ENCODE measurements at places on chromosomes 12 and 14.
A peak's percentile ranks its signal among the peaks of the same experiment; 100 is the strongest.

DNA sequence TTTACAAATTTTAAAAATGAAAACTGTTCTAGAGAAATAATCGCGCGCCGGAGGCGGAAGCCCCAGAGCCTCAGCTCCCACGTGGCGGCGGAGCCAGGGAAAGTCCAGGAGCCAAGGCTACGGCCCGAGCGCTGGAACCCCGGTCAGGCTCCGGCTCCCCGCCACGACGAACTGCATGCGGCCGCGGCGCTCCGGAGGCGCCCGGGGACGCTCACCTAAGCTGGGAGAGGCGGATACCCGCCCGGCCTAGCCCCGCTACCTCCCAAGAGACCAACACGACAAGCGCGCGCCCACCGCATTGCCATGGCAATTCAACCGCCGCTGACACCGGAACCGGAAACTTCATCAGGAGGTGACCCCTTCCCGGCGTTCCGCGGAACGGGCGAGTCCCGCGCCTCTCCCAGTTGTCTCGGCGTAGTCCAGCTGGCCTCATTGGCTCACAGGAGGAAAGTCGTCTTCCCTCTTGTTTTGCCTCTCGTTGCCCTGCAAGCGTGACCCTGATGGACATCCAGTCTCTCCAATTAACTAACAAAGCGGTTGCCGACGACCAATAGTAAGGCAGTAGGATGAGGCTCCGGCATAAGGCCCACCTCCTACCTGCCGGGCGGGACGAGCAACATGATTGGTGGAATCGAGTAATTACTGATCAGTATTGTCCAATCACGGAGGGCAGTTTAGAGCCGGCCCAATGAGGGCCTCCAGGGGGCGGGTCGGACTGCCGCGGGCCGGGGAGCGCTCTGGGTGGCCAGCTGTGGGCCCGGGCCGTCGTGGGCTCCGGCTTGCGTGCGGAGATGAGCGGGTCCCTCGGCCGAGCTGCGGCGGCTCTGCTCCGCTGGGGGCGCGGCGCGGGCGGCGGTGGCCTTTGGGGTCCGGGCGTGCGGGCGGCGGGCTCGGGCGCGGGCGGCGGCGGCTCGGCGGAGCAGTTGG is at the start of gene GLRX5:
Gene GLRX5, plus strand, starts transcription at position 752 of the 927 bp plus-strand sequence. Its CDS starts 40 bp downstream, at position 792.
- DNase-seq: peak; percentile 97

- no peak for DNase-seq
Observed at GRCh38 chr12:30796313-30796780, 41.6 kb upstream of the CAPRIN2 start.

GRCh38 chr12:112115259-112116045 is 6.9 kb upstream of the NAA25 start:
- no peak for DNase-seq

- no peak for DNase-seq
Observed at GRCh38 chr14:56810836-56811592, 735 bp upstream of the OTX2 start.

DNA sequence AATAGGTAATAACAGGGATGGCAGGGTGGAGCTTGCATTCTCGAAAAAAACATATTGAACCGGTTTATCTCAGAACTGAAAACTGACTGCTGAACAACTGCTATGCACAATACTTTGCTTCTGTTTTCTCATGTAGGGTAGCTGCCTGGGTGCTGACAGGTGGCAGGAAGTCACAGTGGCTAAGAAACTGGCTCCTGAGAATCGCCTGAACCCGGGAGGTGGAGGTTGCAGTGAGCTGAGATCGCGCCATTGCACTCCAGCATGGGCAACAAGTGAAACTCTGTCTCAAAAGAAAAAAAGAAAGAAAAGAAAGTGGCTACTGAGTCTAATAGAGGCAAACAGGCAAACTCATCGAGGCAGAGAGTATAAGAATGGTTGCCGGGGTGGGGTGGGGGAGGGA is 113.1 kb downstream of the CCDC60 start:
- no peak for DNase-seq

DNA sequence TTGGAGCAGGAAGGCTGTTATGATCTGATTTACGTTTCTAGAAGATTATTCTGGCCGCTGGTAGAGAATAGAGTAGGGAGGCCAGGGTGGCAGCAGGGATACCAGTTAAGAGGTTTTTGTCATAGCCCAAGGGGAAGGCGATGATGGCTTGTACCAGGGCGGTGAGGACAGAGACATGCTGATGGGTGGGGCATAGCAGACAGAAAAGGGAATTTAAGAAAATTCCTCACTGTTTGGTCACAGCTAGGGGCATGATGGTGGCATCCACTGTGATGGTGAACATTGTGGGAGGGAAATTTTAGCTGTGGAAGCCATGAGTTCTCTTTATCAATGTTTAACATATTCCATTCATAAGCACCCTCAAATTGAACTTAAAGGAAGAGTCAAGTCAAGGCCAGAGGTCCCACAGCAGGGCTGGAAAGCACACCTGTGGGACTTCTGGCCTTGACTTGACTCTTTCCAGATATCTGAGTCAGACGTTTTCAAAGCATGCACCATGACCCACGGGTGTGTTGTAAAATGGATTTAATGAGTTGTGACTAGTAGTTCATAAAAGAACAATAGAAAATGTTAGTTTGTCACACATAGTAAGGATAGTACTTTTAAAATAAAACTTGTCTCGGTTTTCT is 134.6 kb downstream of the CHST11 start:
- DNase-seq: no peak

DNA sequence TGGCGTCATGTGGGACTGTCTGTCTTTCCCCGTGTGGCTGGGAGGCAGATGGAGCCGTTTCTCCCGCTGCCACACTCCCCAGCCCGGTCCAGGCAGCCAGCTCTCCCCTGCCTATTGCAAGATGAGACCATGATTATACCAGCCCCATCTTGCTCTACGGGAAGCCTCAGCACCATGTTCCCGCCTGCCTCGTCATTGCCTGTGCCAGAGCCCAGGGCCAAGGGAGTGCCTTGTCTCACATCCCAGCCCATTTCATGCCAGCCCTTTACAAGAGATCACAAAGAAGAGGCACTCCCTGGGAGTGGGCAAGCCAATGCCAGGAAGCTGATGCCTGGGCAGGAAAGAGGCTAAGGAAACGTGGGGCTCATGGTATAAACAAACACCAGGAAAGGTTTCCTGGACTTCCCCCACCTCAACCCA is 23.9 kb downstream of the GPR68 start:
- DNase-seq: no peak

GRCh38 chr14:100612986-100613385 is 25.8 kb upstream of the BEGAIN start:
- no peak for DNase-seq

- DNase-seq: no peak
Observed at GRCh38 chr14:83826838-83827237, 1703.1 kb upstream of the FLRT2 start.

DNA sequence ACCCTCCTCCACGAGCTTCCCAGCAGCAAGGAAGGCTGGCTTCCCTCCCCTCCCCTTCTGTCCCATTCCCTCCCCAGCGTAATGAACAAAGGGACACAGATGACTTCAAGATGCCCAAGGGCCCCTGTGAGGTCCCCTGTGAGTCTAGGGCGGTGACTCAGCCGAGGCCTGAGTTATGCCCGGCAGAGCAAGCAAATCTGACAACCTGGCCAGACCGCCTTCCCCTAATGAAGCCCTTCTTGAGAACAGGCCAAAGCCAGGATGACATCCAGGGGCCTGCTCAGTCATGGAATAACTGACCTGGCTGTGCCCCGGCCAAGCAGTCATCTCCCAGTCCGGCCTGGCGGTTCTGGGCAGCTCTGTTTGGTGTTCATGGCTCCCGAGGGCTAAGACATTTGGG is 89.2 kb downstream of the DICER1 start:
- DNase-seq: no peak

- DNase-seq: no peak
Observed at GRCh38 chr12:7937833-7938506, 2.0 kb upstream of the SLC2A3 start.

DNA sequence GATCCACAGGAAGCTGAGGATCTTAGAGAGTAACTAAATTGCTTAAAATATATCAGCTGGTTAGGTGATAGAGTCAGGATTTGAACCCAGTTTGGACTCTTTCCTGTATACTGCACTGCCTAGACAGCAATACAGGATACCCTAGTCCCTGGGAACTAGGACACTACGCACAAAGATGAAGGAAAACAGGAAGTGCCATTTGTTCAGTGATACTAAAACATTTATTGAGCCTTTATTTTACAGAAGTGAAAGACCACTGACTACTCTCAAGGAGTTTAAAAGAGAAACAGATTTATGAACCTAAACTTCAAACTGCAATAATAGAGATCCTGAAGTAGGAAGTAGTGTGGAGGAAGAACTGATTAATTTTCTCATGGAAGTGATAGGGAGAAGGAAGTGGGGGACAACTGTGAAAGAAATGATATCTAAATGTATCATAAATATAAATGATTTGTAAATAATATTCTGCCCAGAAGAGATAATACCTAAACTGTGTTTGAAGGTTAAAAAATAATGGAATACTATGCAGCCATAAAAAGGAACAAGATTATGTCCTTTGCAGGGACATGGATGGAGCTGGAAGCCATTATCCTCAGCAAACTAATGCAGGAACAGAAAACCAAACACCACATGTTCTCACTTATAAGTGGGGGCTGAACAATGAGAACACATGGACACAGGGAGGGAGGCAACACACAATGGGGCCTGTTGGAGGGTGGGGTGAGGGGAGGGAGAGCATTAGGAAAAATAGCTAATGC is 18.2 kb downstream of the MSRB3 start:
- no peak for DNase-seq

DNA sequence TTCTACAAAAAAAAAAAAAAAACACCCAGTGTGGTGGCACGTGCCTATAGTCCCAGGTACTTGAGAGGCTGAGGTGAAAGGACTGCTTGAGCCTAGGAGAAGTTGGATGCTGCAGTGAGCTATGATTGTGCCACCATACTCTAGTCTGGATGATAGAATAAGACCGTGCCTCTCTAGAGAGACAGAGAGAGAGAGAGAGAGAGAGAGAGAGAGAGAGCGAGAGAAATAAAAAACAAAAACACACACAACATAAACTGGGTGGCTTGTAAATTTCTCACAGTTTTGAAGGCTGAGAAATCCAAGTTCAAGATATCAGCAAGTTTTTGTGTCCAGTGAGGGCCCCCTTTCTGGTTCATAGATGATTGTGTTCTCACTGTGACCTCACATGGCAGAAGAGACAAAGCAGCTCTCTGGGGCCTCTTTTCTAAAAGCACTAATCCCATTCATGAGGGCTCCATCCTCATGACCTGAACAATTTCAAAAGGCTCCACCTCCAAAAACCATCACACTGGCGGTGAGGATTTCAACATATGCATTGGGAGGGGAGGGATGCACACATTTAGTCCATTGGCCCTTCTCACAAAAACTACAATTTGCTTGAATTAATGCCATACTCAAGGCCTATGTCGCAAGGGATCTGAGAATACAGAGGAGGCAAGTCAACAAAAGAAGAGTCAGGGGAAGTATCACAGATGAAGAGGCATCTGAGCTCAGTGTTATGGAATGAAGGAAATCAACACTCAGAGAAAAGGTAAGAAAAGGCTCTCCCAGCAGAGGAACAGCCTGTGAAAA is 94.9 kb downstream of the PPM1H start:
- no peak for DNase-seq

GRCh38 chr12:51973560-51973959 is 22.1 kb downstream of the ACVR1B start:
- DNase-seq: no peak

Data from activated CD4-positive, alpha-beta T cell treated with anti-CD3 and anti-CD28 coated beads, Interleukin-2, amount 50 U/mL, for 4 hours (primary cell).